GM12892 (cell line): ENCODE measurements at places on chromosomes 2 and 18.

DNA sequence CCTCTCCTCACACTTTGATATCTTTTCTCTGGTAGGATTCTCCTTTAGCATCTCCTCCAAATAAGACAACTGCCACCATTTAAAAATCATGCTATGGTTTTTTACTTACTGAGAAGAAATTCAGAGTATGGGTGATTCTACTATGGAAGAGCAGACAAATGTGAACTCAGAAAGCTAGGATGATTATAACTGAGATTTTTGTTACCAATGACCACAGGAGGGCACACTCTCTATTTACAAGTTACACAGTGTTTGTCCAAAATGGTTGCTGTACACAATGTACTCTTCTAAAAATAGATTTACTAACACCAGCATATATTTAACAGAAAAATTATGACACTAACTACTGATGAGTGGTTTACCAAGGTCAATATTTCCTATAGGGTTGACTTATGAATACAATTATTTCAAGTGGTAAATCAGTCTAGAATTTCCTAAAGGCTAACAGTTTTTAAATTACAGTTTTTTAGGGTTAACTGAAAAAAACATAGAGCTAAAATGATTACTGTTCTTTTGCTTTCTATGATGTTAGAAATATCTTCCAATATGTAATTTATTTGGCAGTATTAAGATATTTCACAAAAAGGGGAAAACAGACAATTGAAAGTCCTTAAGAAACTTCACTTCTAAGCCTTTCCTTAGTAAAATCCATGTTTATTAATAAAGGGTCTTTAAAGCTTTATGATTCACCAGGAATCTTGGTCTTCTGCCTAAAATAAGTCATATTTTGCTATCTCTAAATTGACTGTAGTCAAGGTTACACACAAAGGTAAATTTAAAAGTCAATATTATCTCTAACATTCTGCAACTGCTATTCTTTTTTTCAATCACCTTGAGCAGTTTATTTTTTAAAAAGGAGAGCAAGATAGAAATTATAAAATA lies 57.2 kb downstream of the MAP4K3 start:
- no peak for DNase-seq

DNA sequence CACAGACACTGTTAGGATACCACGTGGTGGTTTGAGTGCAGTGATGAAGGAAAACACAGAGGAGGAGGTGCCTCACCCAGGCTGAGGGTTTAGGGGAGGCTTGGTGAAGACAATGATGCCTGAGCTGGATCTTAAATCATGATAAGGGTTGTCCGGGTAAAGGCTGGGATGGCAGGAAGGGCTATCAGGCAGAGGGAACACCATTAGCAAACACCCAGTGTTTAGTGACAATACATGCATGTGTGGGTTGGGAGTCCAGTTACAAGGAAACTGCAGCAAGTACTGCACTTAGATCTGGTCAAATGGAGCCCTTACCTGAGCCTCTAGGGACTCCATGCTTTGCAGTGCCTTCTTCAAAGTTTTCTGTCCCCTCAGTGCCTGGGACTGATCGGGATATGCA lies 79.8 kb upstream of the MBOAT2 start:
- no peak for DNase-seq

DNA sequence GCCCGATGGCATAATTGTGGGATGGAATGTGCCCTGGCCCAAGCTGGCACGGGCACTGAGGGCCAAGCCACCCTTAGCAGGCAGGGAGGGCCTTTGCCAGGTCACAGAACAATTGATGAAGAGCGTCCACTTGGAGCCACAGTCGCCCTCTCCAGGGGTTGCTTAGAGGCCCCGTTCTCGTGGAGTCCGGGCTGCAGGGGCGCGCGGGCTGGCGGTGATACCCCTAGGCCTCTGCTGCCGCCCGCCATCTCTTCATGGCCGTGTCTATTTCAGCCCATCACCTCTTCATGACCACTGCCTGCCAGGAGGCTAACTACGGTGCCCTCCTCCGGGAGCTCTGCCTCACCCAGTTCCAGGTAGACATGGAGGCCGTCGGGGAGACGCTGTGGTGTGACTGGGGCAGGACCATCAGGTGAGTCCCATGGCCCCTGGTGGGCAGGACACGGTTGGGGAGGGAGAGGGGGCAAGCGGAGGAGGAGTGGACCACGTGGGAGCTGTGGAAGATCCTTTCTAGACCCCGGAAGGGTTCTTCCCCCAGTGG lies 17.6 kb downstream of the RAMP1 start:
- no peak for DNase-seq

GRCh38 chr2:106828119-106828518 lies 57.8 kb downstream of the ST6GAL2 start:
- DNase-seq = no peak

DNA sequence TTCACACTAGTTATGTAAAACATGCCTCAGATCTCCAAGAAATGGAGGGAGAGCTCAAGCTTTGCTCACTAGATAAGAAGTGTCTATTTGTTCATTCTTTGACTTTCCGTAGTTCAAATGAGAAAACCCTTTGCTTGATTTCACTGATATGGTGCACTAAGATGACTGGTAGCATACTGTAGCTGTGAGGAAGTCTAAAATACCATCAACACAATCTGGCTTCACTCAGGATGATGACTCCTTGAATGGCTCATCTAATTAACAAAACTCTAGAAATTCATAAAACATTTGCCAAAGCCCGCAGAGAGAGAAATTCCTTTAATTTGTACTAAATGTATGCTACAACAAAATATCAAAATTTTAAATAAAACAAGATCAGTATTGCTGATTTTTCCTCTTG lies 152.8 kb upstream of the STK17B start:
- no peak for DNase-seq

- no peak for DNase-seq
These were observed 75.5 kb upstream of the ATP5MC3 start for GRCh38 chr2:175256806-175257585.

DNA sequence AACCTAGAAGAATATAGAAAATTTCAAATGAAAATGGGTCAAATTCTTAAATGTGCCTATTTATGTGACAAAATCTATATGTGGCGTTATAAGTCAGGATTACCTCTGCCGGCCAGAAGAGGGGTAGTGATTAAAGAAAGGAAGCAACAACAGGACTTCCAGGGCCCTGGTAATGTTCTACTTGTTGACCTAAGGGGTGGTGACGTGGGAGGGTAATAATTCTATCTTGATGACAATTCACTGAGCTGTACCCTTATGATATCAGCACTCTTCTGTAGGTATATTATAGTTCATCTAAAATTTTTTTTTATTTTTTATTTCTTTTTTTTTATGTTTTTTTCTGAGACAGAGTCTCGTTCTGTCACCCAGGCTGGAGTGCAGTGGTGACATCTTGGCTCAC lies 87.9 kb downstream of the STRN start:
- DNase-seq = no peak

DNA sequence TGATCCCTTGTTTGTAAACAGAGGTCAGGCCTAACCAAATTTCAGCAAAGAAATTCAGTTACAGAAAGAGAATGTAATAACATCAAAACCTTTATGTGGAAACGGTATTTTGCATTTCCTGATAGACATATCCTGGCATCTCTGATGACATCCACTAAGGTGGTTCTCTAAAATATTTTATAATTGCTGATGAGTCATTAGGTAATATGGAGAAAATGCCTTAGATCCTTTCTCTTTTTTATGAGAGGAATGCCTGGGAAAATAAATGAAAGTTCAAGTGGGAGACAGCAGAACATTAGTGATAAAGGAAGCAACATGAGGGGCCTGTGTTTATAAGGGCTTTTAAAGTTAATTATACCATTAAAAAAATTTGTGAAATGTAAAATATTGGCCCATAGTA lies 72.6 kb downstream of the PLCL1 start:
- no peak for DNase-seq

DNA sequence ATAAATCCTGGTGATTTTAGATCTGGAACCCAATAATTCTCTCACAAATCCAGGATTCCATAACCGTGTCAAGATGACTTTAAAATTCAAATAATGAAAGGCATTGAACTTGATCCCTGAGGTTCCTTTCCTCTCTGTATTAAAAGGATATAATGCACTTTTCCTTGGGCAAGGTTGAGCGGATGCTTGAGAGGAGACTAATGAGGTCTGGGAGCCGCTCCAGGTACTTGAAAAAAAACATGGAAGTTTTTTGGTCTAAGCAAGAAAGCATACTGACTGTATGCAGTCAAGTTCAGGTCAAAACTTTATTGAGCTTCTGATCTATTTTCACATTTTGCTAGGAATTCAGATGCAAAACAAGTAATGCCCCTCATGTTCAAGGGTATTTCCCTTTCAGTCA lies 318.5 kb downstream of the RAD51AP2 start:
- no peak for DNase-seq

DNA sequence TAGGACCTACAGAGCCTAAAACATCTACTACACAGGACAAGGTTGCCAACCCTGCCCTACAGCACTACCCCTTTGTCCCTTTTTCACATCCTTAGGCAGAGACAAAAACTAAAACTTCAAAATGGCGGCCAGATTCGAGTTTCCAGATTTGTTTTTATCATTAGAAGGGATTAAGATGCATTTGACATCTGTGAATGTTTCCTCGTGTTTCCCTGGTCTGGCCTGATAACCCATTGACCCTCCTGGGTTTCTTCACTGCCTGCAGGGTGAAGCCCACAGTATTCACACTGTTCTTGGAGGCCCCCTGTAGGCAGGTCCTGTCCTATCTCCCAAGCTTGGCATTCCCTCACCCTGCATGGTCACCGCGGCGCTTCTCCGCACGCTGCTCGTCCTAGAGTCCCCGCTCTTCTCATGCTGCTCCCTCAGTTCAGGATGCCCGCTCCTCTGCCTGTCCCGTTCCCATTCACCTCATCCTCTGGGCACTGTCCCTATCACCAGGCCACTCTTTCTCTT lies 67.6 kb downstream of the TPGS2 start:
- DNase-seq = no peak

- DNase-seq = no peak
These were observed 44.6 kb downstream of the SERPINB7 start for GRCh38 chr18:63819786-63820185.

- no peak for DNase-seq
These were observed 49.1 kb downstream of the COBLL1 start for GRCh38 chr2:164792316-164793170.

DNA sequence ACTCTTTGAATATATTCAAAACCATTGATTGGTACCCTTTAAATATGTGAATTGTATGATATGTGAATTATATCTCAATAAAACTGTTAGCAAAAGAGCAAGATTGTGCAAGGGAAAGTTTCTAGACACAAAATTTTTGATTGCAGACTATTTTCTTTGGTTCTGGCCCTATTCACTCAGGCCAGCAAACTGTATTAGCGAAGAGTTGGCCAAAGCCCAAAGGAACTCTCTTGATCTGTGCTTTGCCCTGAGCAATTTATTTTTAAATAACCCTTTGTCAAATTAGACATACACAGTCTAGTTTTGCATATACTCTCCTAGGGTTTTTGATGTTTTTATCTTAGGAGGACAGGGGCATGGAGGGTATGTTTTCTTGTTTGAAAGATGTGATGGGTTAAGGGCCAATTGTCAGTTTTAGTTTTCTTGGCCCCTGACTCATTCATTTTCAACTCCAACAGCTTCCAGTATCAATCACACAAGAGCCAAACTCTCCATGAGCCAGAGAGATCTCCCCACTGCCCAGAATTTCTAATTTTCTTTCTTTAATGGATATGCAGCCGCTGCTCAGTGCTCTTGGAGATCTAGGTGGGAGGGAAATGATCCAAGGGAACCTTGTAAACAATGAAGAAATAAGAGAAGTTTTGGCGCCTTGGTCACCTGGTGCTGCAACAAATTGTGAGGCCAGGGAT lies 231.5 kb downstream of the SRBD1 start:
- no peak for DNase-seq

GRCh38 chr2:60483401-60483800 lies 70.1 kb downstream of the BCL11A start:
- no peak for DNase-seq
